ENCODE measurements at places on chromosomes 3 and 15.

DNA sequence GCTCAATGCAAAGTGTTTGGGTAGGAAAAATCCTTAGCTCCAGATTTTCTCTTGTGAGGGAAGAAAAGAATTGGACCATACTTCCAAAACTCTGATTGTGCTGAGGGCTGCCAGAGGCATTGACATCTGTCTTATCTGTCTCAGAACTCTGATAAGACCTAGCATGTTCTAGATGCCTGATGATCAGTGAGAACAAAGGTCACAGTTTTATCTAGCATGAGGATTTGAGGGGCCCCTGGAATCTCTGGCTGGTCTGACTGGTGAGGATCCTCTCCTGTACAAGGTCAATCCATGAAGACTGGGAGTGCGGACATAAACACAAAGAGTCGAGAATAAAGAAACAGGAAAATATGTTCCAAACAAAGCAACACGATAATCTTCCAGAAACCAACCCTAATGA is 40.1 kb downstream of the GPR149 start:
- DNase-seq: no peak

GRCh38 chr3:108345492-108346205 is 49.3 kb downstream of the HHLA2 start:
- no peak for DNase-seq

DNA sequence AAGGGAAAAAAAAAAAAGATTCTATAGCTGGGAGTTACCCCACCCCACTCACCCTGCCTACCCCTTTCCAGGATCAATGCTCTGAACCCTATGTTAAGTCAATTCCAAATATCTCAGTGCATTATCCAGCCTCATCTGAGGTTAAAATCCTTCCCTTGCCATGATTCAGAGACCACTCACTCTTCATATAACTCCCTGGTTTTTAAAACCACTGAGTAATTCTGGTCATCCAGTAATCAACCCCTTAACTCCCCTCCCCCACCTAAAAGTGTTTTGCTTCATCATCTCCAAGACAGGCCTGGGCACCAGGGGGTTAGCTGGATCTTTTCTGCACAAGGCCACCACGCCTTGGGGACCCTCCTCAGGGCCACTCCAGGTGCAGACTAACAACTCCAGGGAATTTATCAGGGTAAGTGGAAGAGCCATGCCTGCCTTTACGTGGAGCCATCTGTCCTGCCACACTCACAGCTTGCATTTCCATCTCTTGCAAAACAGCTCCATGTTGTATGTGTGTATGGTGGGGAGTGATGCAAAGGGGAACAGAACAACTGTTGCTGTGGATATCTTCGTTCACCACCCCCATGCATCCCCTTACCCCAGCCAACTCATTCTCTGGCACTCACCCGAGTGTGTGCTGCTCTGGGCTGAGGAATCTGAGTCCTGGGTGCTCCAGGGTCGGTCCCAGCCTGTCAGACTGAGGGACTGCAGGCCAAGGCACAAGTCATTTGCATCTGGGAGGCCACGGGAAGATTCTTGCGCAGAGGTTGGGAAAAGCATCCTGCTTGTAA is 30.7 kb upstream of the RPS17 start:
- DNase-seq: no peak

- DNase-seq: no peak
These were observed 1.6 kb upstream of the UBA3 start for GRCh38 chr3:69081583-69082262.

- no peak for DNase-seq
These were observed 151.1 kb downstream of the KCNAB1 start for GRCh38 chr3:156271508-156271907.

- DNase-seq: no peak
These were observed 60.4 kb downstream of the LYZL4 start for GRCh38 chr3:42349765-42350594.

- no peak for DNase-seq
These were observed 207.5 kb downstream of the IL20RB start for GRCh38 chr3:137165117-137165806.

GRCh38 chr3:130841357-130841756 is 52.5 kb upstream of the ATP2C1 start:
- DNase-seq: no peak
